ENCODE measurements at places on chromosomes 13 and 19. TPM values are rescaled to one million over a fixed set of nuclear protein-coding genes. Genes with fewer than 3 reads are reported as not detected.

SERP2 gene
- 11.6 TPM for total RNA-seq

METTL21C gene
- not detected for total RNA-seq

EXOC3L2 gene
- 0.61 TPM for total RNA-seq

C13orf42 gene
- not detected for total RNA-seq

DMKN gene
- total RNA-seq, result 14.8 TPM

TLE6 gene
- total RNA-seq, result 0.64 TPM

OR7D2 gene
- not detected for total RNA-seq

Data from heart right ventricle (tissue), 16 donors.